ENCODE measurements at places on chromosomes 1 and 21.

GRCh38 chr1:163565166-163565565, 243.4 kb downstream of the NUF2 start:
- DNase-seq, result no peak

DNA sequence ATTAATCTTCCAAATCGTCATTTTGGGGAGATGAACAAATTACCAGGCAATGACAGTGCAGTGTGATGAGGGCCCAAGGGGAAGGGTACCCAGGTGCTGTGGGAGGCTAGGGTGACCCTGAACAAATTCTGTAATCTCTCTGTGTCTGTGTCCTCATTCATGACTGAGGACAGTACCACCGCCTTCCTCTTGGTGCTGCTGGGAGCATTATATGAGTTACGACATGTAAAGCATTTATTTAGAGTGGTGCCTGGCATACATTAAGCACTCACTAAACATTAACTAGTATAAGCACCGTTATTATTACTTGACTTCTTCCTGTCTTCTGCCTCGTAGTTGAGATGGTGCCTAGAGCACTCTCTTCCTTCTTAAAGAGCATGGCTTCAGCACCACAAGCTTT, 468.2 kb upstream of the VAMP3 start:
- DNase-seq, result peak; percentile 41

GRCh38 chr1:243345205-243345604, 89.4 kb downstream of the SDCCAG8 start:
- DNase-seq, result no peak

DNA sequence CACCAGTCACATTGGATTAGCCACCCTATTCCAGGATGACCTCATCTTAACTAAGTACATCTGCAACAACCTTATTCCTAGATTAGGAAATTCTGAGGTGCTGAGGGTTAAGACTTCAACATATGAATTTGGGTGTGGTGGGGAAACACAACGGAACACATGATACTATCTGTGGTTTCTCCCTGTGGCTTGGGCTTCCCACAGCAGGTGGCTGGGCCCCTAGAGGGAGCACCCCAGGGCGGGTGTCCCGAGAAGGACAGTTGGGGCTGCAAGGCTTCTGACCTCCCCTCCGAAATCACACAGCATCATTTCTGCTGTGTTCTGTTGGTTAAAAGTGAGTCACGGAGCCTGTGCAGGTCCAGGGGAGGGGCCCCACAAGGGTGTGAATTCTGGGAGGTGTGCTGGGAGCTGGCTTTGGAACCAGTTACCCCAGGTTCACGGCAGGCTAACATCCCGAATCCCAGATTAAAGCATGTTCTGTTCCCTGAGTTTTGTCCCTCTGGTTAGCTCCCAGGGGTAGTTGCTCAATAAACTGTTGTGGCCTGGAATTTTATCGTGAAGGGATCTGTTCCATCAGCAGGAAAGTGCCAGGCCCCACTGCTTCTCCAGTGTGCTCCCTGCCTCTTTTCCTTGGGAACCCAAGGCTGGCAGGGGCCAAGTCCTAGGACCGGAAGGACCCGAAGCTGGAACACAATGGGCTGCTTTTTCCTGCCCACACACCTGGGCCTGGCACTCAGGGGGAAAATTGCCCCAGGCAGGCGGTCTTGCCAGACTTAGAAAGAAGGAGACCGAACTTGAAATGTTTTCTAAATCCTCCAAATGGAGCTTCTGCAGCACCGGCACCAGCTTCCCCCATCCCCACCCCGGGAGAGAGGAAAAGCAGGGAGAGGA, 154.0 kb upstream of the WNT4 start:
- DNase-seq, result no peak

- DNase-seq, result no peak
Observed at GRCh38 chr1:13538832-13539231, 25.0 kb upstream of the LRRC38 start.

GRCh38 chr1:12048372-12048771, 14.7 kb upstream of the TNFRSF8 start:
- DNase-seq, result no peak

DNA sequence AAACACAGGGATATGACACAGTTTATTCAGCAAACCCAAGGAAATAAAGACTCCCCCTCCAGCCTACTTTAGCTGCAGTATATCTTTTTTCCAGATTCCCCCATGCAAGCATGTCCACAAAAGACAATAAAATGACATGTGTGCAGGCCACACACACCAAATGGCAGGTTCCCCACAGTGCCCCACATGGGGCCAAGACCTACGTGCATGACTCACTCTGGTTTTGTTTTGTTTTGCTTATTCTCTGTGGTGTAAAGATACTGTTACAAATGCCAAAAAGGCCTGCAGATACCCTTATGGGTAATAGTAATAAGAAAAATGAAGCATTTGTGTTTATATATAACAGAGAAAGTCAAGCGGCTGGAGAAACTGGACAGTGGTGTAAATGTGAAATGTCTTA, 71.6 kb downstream of the RD3 start:
- DNase-seq, result no peak

GRCh38 chr1:64687725-64688327, 57.0 kb upstream of the RAVER2 start:
- no peak for DNase-seq

GRCh38 chr1:230250666-230251065, 175.5 kb downstream of the PGBD5 start:
- DNase-seq, result no peak

GRCh38 chr1:42002220-42002619, 83.5 kb upstream of the HIVEP3 start:
- DNase-seq, result no peak

- no peak for DNase-seq
Observed at GRCh38 chr1:230186874-230187273, 119.8 kb downstream of the GALNT2 start.

GRCh38 chr1:198153103-198153502, 3.7 kb upstream of the NEK7 start:
- no peak for DNase-seq

DNA sequence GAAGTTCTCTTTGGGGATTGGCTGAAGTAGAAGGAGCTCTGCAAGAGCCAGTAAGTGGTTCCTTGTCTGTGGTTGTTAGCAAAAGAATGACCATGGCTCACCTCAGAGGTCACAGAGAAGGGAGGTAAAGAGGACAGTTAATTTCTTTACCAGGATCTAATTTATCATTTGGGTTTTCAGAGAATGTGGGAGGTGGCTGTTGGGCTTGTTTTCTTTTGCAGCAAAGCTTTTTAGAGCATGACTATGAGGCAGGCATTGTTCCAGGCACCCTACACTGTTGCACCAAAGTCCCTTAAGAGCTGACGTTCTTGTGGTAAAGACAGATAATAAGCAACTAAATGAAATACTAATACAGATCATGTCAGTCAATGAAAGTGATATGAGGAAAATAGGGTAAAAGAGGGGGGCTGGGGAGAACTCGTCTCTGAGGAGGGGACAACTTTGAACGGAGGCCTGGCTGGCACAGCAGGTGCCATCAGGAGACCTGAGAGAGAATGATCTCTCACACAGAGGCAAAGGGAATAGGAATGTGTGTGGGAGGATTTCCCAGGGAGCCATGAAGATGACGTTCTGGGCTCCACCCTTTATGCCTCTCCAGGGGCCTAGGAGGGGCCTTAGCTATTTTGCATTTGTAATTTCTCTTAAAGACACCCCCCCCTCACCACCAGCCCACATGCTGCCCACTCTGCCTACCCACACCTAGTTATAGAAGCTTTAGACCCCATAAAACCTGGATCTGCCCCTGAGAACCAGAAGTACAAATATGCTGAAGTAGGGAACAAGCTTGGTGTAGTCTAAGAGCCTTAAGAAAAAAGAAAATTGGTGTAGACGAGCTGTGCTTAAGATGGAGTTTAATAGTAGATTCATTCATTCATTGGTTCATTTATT, 177.5 kb downstream of the ROR1 start:
- no peak for DNase-seq

- DNase-seq, result no peak
Observed at GRCh38 chr1:109111386-109112055, 2.4 kb upstream of the ELAPOR1 start.

- peak; percentile 69 for DNase-seq
Observed at GRCh38 chr1:242201090-242201489, 202.2 kb upstream of the MAP1LC3C start.

DNA sequence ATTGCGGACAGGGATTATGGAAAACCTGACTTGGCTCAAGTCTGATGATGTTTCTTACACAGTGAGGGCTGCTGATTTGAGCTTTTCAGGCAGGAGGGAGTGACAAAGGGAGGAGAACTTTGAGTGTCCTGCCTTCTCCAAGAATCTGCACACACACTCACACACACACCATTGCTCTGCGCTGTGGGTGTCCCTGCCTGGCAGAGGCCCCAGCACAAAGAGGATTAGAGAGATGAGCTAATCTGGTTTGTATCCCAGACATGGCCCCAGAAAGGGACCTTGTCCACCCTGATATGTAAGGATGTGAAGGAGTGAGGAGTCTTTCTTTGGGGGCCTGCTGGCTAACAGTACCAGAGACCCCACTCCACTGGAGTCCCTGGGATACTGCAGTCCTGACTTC, 5.9 kb upstream of the WNT2B start:
- DNase-seq, result no peak

DNA sequence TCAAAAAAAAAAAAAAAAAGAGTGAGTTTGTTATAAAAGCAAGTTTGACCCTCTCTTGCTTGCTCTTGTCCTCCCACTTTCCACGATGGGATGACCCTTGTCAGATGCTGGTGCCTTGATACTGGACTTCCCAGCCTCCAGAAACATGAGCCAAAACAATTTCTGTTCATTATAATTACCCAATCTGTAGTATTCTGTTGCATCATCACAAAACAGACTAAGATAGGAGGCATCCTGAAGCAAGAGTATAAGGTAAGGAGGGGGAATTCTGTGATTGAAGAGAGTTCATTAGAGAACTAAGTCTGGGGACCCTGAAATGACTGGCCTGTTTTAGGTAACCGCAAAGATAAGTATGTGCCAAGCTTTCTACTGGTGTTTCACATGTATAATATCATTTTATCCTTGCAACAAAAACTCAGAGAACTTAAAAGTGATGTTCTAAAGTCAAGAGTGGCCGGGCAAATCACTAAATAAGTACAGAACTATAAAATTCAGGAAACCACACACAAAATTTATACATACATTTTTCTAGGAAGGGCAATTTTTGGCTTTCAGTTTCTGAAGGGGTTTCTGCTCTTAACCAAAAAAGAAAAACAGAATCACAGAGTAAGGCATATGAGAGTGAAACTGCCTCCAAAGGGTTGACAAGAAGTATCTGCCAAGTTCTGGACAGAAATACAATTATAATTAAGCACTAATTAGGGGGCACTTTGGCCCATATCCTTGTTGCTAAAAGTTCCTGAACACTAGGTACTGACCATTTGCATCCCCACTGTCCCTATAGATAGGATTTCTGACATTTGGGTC, 14.0 kb downstream of the DNALI1 start:
- DNase-seq, result no peak
